ENCODE measurements at places on chromosomes 5 and 9.

DNA sequence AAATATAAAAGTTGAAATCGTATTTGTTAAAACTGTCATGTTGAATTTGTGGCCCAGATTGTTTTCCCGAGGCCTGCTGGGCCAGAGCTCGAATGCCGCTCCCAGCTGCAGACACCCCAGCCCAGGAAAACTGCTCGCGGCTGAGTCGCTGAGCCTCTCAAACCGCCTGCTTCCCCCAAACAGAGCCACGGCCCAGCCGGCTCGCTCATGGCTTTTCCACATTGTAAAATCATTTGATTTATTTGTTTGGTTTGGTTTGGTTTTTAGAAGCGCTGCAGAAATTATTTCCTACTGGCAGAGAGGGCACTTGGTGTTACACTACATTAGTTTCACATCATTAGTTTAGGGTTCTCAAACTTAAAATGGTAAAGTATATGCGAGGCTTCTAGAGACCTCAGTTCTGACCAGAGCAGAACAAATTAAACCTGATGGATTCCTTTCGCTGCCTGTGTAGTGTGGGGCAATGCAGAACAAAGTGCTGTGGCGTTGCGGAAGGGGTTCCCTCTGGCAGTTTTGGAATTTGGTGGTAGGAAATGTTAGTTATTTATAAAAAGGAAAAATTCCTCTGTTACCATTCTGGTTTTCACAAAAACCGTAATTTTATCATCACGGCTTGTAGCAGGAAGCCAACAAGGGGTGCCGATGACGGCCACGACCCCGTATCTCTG lies 156.5 kb upstream of the PITX1 start:
- no peak for DNase-seq

DNA sequence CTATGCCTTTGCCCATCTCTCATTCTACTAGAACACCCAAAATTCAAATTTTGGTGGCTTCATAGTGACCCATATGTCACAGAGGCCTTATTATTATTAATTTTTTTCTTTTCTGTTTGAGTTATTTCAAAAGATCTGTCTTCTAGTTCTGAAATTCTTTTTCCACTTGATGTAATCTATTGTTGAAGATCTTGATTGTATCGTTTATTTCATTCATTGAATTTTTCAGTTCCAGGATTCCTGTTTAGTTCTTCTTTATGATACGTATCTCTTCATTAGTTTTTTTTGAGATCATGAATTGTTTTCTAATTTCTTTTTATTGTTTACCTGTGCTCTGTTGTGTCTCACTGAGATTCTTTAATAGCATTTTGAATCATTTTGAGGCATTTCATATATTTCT lies 24.6 kb upstream of the APBA1 start:
- no peak for DNase-seq

- no peak for DNase-seq
These were observed 750.4 kb downstream of the BRINP1 start for GRCh38 chr9:118618849-118619248.

DNA sequence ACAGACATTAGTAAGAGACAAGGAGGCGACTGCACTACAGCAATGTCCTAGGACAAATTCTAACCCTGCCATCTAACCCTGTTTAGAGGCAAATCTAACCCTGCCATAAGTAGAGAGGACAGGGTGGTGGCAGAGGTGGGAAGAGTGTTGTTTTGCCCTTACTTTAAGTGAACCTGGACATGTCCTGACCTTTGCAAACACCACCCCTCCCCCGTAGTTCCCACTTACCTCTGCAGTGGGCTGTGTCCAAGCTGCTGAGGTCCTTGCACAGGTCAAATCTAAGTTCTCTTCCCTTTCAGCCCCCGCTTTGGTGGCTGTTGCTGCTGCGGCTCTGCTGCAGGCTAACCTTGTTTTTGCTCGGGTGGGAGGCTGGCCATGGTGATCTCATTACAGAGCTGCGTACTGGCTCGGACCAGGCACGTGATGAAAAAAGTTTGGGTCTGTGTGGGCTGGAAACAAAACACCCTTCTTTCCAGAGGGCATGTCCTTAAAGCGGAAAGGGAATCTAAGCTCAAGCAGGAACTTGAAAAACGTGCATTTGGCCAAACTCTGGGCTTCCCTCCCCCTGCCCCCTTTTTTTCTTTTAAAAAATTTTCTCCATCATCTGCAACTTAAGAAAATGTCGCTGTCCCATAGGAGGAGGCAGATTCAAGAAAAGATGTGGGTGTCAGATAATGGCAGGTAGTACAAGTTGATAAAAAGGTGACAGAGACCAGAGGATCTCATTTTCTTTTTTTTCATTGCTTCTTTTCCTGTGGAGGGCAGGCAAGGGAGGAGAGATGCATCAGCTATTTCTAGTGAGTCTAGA lies at the start of gene FAXDC2:
Gene FAXDC2, minus strand, starts transcription at position 349 of the 808 bp plus-strand sequence. CDS start 12,425 bp downstream, outside the sequence.
- no peak for DNase-seq

GRCh38 chr5:13278148-13278547 lies 666.3 kb downstream of the DNAH5 start:
- no peak for DNase-seq

DNA sequence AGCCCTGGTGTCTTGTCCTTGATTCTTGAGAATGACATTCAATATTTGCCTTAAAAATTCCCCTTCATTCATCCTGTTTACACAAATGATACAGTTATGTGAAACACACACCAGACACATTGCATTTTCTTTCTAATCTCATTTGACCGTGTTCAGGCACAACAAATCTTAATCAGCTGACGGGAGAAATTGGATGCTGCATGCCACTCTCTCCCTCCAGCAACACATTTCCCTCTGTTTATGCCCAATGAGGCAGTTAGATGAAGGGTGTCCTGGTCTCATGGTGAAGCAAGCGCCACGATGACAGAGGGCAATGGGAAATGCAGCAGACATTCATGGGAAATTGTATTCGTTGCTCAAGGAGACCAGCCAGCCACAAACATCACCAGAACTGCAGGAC lies 3.2 kb upstream of the FGF1 start:
- DNase-seq: no peak

DNA sequence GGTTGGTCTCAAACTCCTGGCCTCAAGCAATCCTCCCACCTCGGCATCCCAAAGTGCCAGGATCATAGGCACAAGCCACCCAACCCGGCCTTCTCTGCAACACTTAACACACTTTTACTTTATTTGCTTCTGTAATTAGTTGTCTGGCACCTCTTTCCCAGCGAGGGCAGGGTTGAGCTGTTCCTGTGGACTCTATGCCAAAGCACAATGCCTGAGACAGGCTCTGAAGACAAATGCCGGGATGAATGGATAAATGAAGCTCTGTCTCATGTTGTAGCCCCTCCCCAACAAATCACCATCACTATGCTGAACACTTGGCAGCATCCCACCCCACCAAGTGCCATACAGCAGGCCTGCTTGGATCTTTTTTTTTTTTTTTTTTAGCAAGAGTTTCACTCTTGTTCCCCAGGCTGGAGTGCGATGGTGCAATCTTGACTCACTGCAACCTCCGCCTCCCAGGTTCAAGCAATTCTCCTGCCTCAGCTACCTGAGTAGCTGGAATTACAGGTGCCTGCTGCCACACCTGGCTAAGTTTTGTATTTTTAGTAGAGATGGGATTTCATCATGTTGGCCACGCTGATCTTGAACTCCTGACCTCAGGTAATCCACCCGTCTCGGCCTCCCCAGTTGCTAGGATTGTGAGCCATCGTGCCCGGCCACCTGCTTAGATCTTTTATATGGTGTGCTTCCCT lies 21.3 kb downstream of the GPX3 start:
- no peak for DNase-seq

DNA sequence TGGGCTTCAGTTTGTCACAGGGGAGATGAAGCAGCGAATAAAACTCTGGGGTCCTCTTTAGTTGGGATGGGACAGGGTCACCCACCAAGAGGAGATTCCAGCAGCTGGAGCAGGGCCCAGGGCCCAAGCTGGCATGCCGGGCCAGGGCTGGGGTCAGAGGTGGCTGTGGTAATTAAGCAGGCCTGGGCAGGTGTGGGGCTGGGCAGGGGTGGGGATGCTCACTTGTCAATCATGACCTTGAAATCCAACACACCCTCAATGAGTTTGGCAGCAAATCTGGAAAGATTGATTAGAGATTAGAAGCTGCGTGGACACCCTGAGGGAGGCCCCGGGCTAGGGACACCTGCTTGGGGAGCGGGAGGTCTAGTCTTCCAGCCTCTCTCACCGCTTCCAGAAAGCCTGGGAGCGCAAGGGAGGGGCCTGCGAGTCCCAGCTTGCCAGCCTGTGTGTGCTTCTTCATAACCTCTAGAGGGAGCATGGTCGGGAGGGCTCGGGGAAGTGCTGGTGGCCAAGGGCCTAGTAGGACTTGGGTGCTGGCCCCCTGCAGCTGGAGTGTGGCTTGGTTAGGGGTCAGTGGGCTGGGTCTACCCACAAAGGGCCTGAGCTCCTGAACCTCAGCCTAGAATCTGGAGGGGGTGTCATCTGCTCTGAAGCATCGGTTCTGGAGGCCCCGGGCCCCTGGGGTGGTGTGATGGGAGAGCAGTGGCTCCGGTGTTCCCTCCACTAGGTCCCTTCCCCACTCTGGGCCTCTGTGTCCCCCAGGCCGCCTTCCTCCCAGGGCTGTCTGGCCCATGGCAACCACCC lies 7.6 kb downstream of the CRAT start:
- DNase-seq: peak; percentile 30

DNA sequence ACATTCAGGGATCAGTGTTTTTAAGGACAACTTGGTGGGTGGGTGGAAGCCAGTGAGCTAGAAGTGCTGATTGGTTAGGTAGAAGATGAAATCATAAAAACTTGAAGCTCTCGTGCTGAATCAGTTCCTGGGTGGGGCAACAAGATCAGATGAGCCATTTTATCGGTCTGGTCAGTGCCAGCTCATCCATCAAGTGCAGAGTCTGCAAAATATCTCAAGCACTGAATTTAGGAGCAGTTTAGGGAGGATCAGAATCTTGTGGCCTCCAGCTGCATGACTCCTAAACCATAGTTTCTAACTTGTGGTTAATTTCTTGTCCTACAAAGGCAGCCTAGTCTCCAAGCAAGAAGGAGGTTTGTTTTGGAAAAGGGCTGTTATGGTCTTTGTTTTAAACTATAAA lies 166.4 kb downstream of the FAM170A start:
- no peak for DNase-seq

GRCh38 chr5:41067714-41068568 lies 3.2 kb downstream of the MROH2B start:
- DNase-seq: no peak

- DNase-seq: no peak
These were observed 739.3 kb upstream of the ZNF608 start for GRCh38 chr5:125485771-125486170.

- DNase-seq: no peak
These were observed 40.8 kb upstream of the ROPN1L start for GRCh38 chr5:10400831-10401230.

Measured in activated CD4-positive, alpha-beta memory T cell treated with anti-CD3 and anti-CD28 coated beads for 36 hours (primary cell).